ENCODE measurements at places on chromosomes 5 and 9. TPM values are rescaled to one million over a fixed set of nuclear protein-coding genes. Genes with fewer than 3 reads are reported as not detected.

Gene MEIKIN
- not detected for polyA plus RNA-seq

GRCh38 chr9:93268551-93269314 lies 84.8 kb downstream of the WNK2 start:
- DNase-seq, result no peak

DNA sequence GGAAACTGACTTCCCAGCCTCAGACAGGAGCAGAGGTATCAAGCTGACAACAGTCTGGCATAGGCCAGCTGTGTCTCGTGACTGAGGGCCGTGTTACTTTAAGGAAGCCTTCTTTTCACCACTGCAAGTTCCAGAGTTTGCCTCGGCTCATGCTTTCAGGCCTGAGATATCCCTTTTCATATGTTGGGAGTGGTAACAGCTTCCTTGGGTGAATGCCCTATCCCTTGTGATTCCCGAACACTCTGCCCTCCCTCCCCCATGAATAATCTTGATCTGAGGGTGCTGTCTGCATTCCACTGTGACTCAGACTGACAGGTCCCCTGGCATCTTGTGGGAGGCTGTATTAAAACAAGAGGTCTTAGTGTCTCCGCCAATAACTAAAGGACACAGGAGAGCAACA lies 49.7 kb upstream of the ARL15 start:
- DNase-seq, result peak; percentile 84

DNA sequence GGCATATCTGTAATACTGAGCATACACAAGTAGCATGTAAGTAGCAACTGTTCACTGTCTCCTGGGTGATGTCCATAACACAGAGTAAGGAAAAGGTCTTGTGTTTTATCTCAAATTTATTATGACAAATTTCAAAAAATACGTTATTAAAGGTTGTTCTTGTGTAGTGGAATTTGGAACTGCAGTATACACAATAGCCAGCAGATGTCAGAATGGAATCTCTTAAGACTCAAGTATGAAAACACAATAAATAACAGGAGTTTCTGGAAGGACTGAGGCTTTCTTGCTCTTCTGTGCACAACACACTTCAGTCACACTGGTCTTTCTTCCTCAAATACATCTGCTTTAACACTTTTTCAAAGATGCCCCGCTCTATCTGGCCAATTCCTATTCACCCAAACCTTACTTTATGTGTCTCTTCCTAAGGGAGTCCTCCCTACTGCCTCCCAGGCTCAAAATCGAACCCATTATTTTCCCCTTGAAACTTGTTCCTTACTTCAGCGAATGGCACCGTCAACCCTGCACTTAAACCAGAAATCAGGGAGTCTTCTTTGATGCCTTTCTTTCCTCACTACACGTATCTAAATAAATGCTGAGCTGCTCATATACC lies 6.5 kb upstream of the FBXO10 start:
- peak; percentile 43 for DNase-seq

- peak; percentile 37 for DNase-seq
These were observed 4.2 kb upstream of the CA9 start for GRCh38 chr9:35669331-35670145.
